Calu3 (cell line): ENCODE measurements at places on chromosomes 11 and 22.

GRCh38 chr22:20558534-20558933, 51.1 kb downstream of the MED15 start:
- DNase-seq, result no peak

DNA sequence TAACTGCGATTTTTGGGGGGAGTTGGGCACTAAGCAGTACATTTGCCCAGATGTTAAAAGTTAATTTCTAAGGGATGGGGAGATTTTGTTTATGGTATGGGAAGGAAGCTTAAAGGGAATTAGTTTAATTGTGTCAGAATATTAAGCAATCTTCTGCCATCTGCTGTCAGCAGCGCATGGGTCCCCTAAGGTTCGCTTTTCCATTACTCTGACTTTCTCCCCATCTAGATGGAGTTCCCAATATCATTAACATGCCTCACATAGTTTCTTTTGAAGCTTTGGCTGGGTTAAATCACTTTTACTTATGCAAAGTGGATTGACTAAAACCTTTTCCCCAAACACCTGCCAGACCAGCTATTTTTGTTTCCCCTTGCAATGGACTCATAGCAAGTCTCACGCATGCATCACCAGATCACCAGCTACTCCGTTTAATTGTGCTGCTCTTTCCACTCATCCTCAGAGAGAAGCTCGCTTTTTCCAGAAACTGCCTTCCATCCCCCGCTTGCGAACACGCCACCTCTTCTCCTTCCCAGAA, 172.7 kb downstream of the FAT3 start:
- no peak for DNase-seq

DNA sequence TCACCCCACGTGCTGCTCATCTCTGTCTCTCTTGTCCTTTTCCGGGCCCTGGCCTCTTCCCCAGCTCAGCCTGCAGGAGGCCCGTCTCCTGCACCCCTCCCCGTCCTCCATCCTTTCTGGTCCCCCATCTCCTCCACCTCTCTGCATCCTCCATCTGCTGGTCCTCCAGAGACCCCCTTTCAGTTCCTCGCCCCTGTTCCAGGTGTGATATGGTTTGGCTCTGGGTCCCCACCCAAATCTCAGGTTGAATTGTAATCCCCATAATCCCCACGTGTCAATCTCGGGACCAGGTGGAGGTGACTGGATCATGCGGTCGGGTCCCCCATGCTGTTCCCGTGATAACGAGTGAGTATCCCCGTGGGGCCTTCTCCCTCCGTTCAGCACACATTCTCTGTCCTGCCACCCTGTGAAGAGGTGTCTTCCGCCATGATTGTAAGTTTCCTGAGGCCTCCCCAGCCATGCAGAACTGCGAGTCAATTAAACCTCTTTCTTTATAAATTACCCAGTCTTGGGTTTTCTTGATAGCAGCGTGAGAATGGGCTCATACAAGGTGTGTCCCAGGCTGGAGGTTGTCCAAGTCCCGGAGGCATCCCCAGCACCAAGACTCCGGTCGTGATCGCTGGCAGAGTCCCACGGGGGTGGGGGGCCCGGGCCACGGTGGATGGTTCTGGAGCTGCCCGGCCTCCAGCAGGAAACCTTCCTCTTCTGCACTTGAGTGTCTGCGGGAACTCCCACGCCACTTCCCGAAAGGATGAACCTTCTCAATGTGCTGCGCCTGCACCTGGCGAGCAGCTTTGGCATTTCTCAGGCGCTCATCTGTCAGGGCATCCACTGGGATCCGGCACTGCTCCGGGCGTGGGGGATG, 29.0 kb upstream of the TOLLIP start:
- DNase-seq, result no peak

DNA sequence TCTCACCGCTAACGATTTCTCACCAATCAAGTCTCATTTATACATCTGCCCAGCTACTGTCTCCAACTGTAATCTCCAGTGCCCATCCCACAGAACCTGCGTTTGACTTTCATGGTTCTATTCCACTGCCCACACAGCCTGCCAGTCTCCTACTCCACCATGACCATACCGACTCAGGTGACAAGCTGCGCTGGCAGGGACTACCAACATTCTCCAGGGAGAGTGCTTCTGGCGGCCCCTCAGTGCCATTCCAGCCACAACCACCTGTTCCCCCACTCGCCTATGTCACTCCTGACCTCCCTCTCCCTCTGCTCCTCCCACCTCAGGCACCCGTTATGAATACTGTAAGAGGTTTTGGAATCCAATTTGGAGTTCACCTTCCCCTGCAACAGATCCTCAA, 108.5 kb upstream of the BID start:
- no peak for DNase-seq

DNA sequence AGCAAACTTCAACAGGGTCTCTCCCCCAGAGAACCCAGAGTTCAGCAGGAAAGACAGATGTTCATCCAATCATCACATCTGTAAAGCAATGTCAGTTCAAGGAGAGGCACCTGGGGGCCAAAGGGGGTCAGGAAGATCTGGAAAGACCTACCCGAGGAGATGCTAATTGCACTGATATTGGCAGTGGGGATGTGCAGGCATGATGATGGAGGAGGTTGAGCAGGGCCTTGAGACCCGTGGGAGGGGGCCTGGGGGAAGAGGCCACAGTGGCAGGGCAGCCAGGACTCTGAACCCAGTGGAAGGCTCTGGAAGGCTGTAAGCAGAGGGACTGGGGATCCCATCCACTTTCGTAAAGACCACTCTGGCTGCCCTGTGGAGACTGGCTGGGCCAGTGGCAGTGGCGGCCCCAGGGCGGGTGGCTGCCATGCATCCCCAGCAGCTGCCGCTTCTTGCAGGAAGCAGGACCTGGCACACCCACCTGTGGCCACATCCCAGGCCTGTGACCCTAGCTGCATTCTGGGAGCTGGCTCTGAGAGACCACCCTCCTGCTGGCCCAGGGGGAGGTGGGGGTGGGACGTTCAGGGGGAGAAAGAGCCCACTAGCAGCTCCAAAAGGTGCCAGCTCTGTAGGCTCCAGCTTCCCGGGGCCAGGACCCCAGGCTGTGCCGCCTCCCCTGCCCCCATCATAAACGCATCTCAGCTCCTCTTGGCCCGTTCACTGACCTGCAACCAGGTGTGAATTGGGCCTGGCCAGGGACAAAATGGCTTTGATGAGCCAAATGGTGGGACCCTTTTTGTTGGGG, 59.9 kb upstream of the FGF3 start:
- no peak for DNase-seq

- DNase-seq, result no peak
Measured at GRCh38 chr11:124278261-124278660, 22.1 kb downstream of the OR8G5 start.

- no peak for DNase-seq
Measured at GRCh38 chr11:10607462-10608132, 39.1 kb upstream of the LYVE1 start.

- no peak for DNase-seq
Measured at GRCh38 chr11:111966678-111967077, 29.5 kb downstream of the DIXDC1 start.

- peak; percentile 56 for DNase-seq
Measured at GRCh38 chr22:22810018-22810427, 77.6 kb upstream of the IGLL5 start.

DNA sequence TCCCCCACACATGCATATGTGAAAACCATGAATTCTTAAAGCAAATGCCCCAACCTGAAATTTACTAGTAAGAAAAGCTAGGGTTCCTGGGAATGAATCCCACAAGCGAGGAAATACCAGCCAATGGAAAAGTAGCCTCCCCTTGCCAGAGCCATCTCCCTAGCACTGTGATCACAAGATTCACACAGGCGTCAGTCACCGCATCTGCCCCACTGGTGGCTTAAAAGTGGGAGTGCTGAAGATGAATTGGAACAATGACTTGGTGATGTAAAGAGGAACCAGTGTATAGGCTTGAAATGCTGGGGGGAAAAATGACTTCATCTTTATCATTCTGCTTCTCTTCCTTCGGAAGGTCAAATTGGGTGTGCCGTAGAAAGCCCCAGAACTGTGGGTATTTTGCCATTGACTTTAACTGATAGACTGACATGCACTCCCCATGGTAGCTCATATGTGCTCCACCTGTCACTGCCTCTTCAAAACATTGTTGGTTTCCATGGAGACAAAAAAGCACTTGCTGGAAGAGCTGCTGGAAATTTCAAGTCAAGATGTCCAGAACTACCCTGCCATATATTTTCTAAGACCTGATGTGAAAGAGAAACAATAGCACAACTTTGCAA, 19.2 kb upstream of the ASPHD2 start:
- no peak for DNase-seq

GRCh38 chr22:23192558-23192957, 12.2 kb downstream of the BCR start:
- no peak for DNase-seq

DNA sequence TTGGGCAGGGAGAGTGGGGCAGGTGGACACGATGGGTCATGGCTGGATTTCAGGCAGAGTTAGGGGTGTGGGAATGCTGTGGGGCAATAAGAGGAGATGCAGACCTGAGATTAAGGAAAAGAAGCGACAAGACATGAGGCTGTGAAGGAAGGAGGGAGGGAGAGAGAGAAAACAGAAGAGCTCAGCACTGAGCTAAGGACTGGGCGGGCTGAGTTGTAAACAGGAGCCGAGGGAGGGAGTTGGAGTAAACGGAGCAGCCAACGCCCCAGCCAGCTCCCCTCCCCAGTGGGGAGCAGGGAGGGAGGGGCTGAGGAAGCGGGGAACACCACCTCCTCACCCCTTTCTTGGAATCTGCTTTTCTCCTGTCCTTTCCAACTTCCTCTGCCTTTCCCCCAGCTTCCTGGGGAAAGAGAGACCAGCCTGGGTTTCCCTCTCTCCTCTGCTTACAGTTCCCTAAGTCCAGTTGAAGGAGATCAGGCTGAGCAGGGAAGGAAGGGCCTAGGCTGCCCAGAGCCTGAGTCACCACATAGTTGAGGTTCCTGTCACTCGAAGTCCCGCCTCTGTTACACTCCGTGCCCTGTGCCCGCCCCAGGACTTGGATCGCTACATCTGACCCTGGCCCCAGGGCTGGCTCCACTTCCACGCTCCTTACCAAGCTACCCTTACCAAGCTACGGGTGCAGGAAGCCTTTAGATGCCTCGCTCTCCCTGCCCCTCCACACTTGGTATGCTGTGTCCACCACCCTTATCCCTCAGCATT, 6.7 kb upstream of the AHNAK start:
- peak; percentile 87 for DNase-seq

GRCh38 chr11:116368784-116369183, 404.0 kb downstream of the BUD13 start:
- DNase-seq, result no peak

- no peak for DNase-seq
Measured at GRCh38 chr11:121482231-121483129, 29.7 kb upstream of the SORL1-AS1 start.

DNA sequence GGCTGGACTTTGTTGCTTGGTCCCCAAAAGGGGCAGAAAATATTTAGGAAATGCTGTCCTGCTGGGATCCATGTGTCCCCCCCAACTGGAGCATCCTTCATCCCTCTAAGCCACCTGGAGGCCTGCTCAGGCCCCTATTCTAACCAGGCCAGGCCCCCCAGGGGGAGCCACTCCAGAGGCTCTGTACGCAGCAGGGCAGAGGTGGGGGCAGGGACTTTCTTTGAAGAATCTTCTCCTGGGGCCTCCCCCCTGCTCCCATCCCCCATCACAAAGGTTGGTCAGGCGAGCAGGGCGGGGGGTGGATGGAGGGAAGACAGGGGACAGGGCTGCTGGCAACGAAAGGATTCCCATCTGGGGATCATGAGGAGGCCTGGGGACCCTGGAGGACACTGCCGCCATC, 170.8 kb downstream of the MN1 start:
- DNase-seq, result no peak

DNA sequence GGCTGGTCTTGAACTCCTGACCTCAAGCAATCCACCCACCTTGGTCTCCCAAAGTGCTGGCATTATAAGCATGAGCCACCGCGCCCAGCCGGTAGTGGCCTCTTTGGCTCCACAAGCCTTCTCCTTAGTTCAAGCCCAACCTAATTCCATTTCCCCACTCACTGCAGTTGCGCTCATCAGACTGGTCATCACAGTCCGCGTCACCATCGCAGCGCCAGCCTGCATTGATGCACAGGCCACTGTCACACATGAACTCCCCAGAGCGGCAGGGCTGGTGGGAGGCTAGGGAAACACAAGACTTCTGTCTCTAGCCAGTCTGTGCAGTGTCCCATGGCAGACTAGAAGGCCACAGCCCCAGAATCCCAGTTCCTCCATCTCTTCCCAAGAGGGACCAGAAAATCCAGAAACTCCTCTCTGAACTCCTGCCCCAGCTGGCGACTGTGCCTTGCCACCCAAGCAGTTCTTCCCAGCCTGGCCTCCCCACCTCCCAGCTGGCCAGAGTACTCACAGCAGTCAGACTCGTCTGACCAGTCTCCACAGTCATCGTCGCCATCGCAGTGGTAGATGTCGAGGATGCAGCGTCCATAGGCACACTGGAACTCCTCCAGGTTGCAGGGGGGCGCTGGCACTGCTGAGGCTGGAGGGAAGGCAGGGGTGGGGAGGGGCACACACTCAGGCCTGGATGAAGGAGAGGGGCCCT, 19.8 kb downstream of the LRP4 start:
- DNase-seq, result peak; percentile 77

DNA sequence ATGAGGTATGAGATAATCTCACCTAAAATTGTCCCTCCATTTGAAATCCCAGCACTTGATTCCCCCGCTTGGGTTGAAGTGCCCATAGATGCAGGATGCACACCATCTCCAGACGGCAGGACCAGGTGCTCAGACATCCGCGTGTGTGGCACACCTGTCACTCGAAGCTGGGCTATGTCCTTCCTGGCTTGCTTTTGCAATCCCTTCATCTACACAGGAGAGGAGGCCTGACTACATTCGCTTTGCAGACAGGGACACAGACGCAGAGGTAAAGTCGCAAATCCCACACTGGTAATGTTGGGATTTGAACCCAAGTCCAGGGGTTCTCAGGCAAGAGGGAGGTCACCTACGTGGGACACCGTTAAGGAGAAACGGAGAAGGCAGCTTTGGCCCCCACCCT, 7.2 kb upstream of the CYTH4 start:
- DNase-seq, result no peak

DNA sequence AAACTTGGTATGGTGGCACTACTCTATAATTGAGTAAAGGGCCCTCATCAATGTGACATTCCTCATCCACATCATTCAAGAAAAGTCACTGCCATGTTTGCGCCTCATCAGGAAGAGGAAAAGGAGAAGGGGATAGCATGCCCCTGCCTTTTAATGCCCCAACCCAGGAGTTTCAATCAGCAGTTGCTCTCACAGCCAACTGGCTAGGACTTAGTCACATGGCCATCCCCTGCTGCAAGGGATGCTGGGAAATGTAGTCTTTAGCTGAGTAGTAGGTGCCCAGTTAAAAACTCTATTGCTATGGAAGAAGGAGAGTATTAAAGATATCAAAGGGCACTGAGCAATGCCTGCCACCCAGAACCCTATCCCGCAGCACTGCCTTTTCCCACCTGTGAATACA, 10.9 kb upstream of the CCND1 start:
- DNase-seq, result no peak
